ENCODE measurements at places on chromosomes 11 and 22.
A peak's percentile ranks its signal among the peaks of the same experiment; 100 is the strongest.

GRCh38 chr11:118820412-118821357 lies 29.7 kb upstream of the DDX6 start:
- peak; percentile 24 for DNase-seq

DNA sequence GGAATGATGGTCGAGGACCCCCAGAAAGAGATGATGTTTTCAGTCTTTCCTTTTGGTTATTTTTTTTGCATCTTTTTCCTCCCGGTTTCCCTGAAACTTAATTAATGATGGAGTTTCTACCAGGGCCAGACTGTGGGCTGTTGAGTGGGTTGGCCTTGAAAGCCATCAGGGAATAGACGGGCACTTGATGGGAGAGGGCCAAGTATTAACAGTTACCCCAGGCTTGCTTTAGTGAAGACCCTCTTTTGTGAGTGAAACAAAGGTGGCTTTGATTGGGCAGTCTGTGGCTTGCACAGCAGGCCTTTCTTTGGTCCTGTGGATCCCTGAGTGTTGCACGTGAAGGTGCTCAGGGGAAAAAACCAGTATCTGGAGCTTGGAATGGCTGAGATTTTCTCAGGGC lies 56.9 kb downstream of the AMOTL1 start:
- no peak for DNase-seq

GRCh38 chr11:126407101-126407521 lies 51.6 kb downstream of the ST3GAL4 start:
- no peak for DNase-seq

GRCh38 chr11:11436715-11437313 lies 83.8 kb upstream of the CSNK2A3 start:
- no peak for DNase-seq

GRCh38 chr11:72349616-72350218 lies 84.6 kb downstream of the CLPB start:
- DNase-seq = no peak

DNA sequence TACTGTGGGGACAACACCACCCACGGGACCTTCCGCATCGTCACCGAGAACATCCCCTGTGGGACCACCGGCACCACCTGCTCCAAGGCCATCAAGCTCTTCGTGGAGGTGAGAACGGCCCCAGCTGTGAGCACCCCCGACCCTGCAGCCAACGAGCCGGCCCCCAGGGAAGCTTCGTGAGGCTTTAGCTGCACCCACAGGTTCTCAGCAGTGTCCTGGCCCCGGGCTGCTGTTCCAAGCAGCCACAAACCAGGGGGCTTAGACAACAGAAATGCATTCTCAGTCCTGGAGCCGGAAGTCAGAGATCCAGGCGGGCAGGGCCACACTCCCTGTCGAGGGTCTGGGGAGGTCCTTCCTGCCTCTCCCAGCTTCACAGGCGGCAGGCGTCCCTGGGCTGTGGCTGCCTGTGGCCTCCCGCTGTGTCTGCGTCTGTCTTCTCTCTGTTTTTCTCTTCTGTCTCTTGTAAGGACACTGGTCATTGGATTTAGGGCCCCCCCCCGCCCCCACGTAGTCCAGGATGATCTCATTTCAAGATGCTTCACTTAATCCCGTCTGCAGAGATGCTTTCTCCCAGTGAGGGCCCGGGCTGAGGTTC lies 12.5 kb downstream of the MUC5B start:
- DNase-seq = no peak
